ENCODE measurements at places on chromosomes 5 and 9.

GRCh38 chr5:165328846-165329245 lies 1823.4 kb downstream of the MAT2B start:
- no peak for DNase-seq

- peak; percentile 26 for DNase-seq
Measured at GRCh38 chr5:139100825-139101224, 97.3 kb downstream of the SIL1 start.

- no peak for DNase-seq
Measured at GRCh38 chr9:86350006-86350760, 4.0 kb downstream of the TUT7 start.

GRCh38 chr5:68071282-68071632 lies 144.3 kb upstream of the PIK3R1 start:
- peak; percentile 50 for DNase-seq

DNA sequence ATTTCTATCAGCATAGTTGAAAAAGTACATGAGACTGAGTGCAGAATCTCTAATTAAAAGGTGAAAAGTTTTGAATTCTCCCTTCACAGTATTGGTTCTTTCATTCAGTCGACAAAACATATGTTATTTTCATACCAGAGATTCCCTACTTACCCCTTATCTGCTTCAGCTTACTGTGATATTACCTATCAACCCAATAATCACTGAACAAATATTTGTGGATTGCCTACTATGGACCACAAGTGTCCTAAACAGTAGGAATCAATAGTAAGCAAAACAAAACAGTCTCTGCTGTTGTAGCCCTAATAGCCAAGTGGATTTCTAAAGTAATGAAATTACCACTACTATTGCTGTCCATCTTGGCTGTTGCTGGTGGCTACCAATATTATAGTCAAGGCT lies 11.5 kb downstream of the CCDC152 start:
- no peak for DNase-seq

DNA sequence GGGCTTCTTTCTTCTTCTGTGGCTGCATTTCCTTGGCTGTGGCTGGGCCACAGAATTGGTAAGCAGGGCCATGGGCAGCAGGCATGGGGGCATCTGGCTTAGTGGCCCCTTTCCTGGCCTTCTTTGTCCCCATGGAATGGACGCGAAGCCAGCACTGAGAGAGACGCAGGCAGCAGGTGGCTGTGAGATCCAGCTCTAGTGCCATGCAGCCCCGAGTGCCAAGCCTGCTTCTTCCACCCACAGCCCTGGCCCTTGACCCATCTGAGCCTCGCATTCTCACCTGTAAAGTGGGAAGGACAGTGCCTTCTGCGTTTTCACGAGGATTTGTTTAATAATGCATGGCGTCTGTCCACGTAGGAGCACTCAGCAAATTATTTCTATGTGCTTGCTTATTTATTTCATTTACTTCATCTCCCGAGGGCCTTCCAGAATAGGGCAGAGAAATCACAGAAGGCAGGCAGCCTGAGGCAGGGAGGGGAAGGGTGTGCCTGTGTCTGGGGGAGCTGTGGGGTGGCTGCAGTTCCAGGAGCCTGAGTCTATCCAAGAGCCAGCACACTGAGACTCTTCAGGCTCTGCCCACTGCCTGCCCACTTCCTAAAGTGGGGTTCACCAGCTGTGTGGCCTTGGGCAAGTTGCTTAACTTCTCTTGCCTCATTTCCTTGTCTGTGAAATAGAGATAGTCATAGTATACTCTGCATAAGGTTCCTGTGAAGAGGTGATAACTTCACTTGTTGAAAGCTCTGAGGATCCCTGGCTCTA lies 55.2 kb downstream of the NTNG2 start:
- no peak for DNase-seq

- DNase-seq: peak; percentile 99
Measured at GRCh38 chr5:167633931-167634341, 657.5 kb upstream of the WWC1 start.

GRCh38 chr5:1315018-1315708 lies 20.3 kb upstream of the TERT start:
- no peak for DNase-seq

DNA sequence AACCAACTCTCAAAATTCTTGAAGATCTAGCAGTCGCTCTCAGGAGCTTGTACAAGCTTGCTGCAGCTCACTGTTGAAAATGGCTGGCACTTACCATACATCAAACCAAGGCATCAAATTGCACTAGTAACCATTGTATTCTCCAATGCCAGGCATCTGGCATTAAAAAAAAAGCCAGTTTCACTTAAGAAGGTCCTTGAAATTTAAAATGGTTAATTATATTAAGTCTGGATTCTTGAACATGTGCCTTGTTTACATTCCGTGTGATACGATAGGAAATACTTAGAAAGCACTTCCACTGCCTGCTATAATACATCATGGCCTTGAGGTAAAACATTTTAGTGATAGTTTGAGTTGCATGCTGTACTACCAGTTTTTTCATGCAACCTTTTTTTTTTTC lies 300.7 kb downstream of the KDM4C start:
- peak; percentile 33 for DNase-seq

Data from AG10803 (cell line).